ENCODE measurements at places on chromosomes 2 and 18.

- no peak for DNase-seq
These were observed 267.4 kb upstream of the HNMT start for GRCh38 chr2:137696916-137697315.

- no peak for DNase-seq
These were observed 204.7 kb downstream of the FBXO15 start for GRCh38 chr18:73942956-73943355.

- no peak for DNase-seq
These were observed 158.2 kb downstream of the L3MBTL4 start for GRCh38 chr18:6256521-6256920.

- DNase-seq = peak; percentile 49
These were observed 104.4 kb downstream of the INHBB start for GRCh38 chr2:120450196-120450820.

DNA sequence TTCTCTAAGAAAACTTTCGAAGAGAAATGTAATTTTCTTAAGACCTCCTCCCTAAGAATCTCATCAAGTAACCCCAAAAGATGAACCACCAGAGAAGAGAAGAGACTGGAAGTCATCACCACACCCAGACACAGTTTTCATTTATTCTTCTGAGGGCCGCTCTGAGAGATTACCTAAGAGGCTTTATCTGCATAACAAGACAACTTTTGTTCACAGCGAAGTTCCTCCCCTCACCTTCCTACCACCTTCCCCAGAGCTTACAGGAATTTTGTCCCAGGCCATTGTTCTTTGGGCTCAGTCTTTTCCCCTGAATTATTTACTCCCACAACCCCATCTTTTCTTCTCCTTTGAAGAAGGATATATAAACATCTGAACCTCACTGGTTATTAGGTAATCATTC is 92.8 kb downstream of the AKAIN1 start:
- no peak for DNase-seq

GRCh38 chr2:166410828-166411472 is 35.2 kb upstream of the SCN9A start:
- no peak for DNase-seq

GRCh38 chr2:28201671-28202180 is 190.9 kb upstream of the FOSL2 start:
- peak; percentile 71 for DNase-seq

DNA sequence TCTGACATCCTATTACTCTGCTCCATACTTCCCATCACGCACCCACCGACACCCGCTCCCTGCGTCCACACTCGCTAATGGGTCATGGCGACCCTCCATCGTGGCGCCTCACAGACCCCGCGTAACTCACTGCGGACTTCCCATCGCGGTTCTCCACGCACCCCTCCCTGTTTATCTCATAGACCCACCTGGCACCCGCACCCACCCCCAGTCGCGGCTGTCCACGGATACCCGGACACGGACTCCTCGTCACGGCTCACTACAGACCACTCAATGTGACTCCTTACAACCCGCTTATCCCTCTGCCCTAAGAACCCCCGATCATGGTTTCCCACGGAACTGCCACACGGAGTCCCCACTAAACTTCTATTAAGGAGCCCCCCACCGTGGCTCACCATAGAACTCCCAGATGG is 458 bp downstream of the CXXC1 start:
- peak; percentile 78 for DNase-seq

- no peak for DNase-seq
These were observed 47.9 kb upstream of the B3GNT7 start for GRCh38 chr2:231347638-231348037.

DNA sequence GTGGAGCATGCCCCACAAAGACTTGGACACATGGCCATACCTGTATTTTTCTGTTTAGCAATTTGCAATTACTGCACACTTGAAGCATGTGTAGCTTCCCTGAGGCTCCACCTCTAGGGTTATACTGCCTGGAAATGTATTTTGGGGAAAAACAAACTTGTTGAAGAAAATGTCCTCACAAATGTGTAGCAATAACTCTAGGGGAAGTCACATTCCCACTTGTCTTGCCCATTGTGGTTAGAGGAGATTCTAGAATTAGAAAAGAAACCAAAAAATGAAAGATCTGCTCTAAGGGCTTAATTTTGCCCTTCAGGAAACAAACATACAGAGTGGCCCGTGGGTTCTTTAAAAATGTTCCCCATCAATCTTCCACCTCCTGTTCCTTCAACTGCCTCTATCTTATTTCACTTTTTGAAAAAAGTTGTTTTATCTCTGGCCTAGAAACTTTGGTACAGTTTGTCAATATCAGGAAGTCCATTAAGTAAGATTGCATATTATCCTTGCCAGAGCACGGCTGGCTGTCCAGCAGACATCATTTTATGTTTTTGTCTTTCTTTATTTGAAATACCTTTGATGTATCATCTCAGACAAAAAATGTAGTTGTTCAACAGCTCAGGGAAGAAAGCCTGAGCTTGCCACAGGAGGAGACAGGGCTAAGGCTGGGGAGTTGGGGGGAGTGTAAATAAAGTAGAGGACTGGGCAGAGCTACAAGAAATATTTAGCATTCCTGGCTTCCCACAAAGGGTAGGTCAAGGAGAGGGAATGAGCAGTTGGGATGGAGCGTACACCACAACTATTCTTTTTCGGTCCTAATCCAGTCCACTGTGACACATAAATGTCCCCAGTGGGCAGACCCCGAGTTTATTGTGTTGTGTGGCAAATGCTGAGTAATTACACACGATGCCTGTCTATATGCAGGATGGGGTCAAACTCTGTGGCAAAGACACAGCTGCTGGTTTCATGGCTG is 96.8 kb upstream of the CDC42EP3 start:
- no peak for DNase-seq

DNA sequence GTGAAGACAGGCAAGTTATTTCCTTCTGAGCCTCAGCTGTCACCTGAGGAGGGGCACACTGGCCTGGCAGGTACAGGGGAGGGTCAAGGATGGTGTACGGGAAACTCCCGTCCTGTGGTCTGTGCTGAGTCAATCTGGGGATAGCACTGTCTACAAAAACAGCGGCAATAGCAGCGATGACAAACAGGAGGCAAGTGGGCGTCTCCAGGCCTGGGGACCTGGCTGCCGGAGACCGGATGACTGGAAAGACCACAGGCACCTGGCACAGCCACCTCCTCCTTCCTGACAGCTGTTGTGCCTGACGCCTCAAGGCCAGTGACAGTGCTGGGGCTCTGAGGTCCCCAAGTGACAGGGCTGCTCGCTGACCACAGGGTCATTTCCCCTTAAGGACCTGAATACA is 202.1 kb upstream of the HS6ST1 start:
- DNase-seq = no peak

GRCh38 chr2:70852824-70853223 is 17.2 kb upstream of the CD207 start:
- DNase-seq = no peak

DNA sequence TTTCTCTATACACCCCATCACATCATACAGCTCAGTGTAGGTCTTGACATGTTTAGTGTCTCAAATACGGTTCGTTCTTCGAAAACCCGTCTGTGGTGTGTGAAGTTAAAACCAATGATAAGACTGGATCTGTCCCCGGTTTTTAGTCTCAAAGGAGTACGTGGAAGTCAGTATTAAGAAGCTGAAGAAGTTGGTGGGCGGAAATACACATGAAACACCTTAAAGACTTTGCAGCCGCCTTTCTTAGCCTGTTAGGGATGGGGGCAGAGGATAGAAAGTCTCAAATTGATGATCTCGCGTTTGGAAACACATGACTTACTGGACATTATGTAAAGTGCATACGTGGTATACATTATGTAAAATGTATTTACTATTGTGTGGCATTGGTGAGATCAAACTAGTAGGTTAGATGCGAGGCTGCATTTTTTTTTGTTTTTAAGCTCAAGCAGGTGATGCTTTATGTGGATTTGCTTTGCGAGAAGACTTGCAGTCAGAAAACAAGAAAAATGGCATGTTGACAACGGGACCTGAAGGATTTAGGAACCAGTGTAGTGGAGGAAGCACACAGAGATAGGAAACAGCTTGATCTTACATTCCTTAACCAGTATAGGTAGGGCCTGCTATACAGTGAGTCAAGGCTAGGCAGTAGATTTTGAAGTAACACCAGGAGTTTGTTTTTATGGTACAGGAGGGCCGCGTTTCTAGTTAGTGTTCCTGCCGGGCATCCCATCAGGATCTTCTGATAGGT is 1.2 kb downstream of the CNOT11 start:
- DNase-seq = no peak

- DNase-seq = peak; percentile 54
These were observed at the start of gene TLX2 for GRCh38 chr2:74514368-74515270. TLX2 (plus strand) TSS chr2:74514450; CDS start chr2:74514807, 357 bp downstream.

GRCh38 chr18:48922226-48922800 is 28.5 kb downstream of the SMAD7 start:
- DNase-seq = peak; percentile 37

Measured in sigmoid colon (tissue), 7 donors.